ENCODE measurements at places on chromosomes 5 and 9.

GRCh38 chr5:6725421-6725820, 12.2 kb downstream of the TENT4A start:
- DNase-seq = peak; percentile 19

DNA sequence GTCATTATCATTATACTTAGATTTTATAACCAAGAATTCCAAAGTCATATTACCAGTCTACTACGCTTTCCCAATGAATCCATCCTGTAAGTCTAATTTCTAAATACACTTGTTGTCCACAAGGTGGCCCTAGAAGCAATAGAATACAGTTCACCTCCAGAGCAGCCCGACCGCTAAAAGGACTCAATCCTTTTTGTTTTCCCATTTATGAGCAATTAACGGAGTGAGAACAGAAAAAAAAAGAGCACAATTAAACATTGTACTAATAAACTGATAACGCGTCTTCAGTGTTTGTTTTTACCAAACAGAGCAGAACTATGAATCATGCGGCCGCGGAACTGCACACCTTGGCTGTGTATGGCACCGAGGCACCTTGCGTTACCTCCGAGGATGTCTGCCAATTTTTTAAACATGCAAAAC, 160.7 kb upstream of the DAPK1 start:
- DNase-seq = peak; percentile 80

DNA sequence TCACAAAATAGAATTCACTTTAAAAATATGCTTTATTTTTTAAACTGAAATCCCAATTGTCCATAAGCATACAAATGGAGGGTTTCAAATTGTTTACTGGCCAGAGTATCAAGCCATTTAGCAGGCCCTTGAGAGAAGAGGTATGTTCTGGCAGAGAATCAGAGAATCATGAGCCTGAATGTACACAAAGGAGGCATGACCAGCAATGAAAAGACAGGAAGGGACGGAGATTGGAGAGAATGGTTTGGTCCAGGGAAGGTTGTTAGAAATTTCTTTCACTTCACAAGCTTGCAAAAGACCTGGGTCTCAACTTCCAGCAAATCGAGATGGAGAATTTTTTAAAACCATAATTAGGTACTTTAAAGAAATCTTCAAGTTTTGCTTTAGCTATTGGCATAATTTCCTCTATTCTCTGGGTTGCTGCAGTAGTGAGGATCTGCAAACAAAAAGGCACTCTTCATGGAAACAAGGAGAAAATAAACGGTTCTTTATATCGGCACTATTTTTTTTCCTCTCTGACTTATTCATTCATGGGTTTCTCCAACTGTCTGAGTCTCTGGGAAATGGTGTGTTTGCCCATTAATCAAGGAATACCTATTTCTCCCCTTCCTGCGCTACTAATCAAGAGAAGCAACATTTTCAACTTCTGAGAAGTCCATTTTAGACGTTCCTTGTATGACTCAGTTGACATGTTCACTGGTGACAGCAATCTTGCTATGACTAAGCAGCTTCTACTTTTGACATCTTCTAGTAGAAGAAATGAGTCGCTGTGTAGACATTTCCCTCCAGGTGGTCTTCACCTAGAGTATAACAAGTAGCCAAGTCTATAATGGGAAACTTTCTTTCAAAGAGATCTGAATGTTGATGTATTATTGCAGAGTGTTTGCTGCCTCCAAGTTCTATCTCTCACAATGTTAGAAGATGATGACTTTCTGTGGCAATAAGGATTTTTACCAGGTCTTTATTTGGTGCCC, 23.1 kb upstream of the ERCC6L2 start:
- peak; percentile 77 for DNase-seq

DNA sequence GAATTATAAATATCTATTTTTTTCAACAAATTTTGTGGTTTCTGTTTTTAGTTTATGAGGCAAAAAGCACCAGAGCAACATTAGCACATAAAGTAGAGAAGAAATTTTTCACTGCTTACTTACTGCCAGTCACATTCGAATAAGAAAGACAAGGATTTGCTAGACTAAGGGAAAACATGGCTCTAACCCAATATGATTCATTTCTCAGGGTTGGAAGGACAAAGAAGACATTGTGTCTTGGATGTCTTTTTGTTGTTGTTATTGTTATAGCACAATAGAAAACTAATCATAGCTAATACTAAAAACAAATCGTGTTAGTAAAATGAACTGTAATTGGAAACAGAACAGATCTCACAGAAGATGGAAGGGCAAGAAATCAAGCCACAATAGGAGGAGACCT, 90.9 kb upstream of the SLCO6A1 start:
- no peak for DNase-seq

GRCh38 chr5:6859023-6859422, 145.8 kb downstream of the TENT4A start:
- no peak for DNase-seq

DNA sequence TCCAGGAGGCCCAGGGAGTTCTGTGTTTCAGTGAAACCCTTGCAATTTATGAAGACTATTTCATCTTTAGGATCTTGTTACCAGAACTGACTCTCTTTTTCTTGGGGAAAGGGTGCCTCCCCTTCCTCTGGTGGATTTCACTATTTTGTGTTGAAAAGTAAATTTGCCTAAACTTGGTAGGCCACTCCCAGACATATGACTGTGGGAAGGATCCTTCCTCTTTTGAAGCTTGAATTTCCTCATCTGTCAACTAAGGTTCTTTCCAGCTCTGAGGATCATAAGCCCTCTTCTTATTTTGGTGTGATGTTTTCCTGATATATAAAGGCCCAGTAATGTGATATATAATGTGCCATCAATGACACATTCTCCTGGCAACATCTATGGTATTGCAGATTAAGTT, 59.1 kb upstream of the ZFAND5 start:
- no peak for DNase-seq

Data from fibroblast of skin of back (primary cell).